ENCODE measurements at places on chromosomes 6 and 20.
A peak's percentile ranks its signal among the peaks of the same experiment; 100 is the strongest.

DNA sequence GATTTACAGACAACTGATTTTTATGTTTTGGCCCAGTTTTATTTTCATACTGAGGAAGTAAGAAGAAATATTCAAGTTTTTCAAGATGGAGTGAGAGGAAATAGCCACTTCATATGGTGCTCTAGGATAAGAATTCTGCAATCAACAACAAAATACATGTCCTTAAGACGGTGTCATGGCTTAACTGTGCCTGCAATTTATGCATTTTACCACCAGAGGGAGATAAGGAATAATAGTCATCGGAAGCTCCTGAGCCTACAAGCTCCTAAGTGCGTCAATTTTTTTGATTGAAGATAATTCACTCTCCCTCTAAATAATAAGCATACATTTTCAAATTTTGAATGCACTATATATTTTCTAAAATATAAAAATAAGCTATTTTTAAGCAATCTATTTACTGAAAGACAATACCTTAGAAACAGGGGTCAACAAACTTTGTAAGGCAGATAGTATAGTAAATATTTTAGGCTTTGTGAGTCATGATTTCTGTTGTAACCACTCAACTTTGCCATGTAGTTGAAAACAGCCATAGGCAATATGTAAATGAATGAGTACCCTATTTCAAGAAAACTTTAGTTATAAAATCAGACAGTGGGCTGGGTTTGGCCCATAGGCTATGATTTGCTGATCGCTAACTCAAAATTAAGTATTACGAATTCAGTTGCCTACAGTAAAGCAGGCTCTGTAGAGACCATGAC lies 230.9 kb upstream of the DTNBP1 start:
- no peak for DNase-seq

- no peak for DNase-seq
Measured at GRCh38 chr20:45073221-45073620, 27.7 kb downstream of the KCNS1 start.

- no peak for DNase-seq
Measured at GRCh38 chr6:113120582-113121285, 736.4 kb upstream of the MARCKS start.

- no peak for DNase-seq
Measured at GRCh38 chr20:59939052-59939878, 840 bp downstream of the PPP1R3D start.

GRCh38 chr20:47315339-47316056 lies 41.0 kb downstream of the ZMYND8 start:
- DNase-seq = peak; percentile 72

GRCh38 chr6:45148711-45149341 lies 179.3 kb upstream of the RUNX2 start:
- no peak for DNase-seq

DNA sequence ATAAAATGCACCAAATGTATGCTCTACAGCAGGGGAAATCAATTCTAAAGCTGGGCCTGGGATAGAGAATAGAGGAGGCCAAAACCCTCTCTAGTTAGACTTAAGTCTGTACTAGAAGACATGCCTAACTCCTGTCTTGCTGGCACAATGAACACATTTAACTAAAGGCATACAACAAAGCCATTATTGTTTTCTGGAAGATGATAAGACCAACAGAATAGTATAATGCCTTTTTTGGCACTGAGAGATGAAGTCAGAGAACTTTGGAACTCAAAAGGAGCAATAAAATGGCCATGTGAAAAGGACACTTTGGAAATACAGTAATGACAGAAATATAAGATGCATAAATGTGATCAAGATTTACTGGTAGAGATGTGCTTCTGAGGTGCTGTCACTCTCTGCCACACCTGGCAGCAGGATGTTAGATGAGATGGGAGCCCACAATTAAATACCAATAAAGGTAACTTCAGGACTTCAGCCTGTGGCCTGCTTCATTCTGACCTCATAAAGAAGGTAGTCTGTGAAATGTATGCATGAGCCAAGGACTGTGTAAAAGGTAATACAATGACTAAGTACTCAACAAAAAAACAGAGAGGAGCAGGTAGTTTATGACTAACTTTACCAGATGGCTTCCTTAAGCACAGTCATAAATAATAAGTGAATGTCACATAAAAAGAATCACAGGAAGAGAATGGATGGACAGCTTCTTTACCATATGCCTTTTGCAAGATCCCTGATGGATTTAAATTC lies 333.4 kb downstream of the BCKDHB start:
- DNase-seq = no peak

- no peak for DNase-seq
Measured at GRCh38 chr20:36364506-36364905, 58.4 kb downstream of the DLGAP4 start.

- DNase-seq = no peak
Measured at GRCh38 chr6:31907158-31907813, 5.4 kb upstream of the ZBTB12 start.

GRCh38 chr6:29200767-29201662 lies 30.3 kb downstream of the OR2J2 start:
- no peak for DNase-seq

- no peak for DNase-seq
Measured at GRCh38 chr20:49843770-49844380, 31.2 kb downstream of the SLC9A8 start.

DNA sequence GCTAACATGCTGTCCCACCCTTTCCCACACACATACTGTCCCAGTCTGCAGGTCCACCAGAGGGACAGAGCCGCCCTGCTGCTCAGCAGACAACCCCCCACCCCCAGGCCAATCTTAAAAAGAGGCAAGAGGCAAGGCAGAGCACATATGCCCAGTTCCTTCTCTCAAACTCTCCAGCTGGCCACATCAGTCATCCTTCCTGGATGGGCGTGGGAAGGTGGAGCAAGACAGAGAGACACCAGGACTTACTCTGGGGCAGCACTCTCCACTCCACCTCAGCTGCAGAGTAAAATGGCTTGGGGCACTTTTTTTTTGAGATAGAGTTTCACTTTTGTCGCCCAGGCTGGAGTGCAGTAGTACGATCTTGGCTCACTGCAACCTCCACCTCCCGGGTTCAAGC lies 10.8 kb downstream of the MOCS3 start:
- DNase-seq = no peak

DNA sequence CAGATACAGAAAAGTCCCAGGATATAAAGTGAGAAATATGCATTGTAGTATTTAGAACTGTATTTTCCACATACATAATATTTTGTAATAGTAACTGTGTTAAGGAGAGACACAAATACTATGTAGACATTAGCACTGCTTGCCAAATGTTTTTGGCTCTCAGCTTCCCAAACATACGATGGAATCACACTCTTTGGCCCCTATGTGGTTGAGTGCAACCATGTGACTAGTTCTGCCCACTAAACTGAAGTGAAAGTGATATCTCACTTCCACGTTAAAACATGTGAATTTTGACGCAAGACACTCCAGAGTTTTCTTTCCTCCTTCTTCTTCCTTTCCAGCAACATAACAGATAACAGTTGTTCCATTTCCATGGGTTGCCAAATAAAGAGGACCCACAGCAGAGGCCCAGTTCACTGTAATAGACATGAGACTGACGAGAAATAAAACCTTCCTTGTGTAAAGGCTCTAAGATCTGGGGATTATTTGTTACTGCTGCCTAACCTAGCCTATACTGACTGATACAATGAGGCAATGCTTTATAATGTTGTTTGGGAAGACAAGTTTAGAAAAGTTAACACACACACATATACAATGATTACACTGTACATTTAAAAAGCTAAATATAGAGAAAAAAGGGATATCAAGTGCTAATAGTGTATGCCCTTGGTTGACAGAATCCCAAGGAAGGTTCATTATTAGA lies 97.2 kb downstream of the PTPRT start:
- no peak for DNase-seq
